MM.1S (cell line): ENCODE measurements at places on chromosomes 5 and 9.

- no peak for DNase-seq
These were observed 140.5 kb downstream of the NPR3 start for GRCh38 chr5:32851559-32852173.

DNA sequence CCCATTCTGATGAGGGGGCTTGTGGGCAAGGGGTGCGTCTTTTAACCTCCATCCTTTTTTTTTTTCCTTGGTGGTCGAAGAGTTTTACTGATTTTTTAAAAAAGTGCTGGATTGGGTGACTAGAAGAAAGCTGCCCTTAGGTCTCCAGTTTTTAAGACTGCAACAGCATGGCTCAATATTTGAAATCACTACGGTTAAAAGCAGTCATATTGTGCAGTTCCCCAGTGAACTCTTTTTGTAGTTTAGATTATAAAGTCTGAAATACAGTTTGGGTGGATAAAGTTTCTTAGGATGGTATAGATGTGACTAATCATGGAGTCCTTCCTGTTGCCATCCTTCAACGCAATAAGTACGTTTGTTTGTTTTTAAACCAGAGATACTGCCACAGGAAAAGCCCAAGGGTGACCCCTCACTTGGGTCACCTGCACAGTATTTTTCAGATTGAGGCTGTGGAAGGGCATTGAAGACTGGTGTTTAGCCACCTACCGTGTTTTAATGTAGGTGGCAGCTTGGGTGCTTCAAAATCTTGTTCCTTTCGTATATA, 520 bp upstream of the DHFR start:
- DNase-seq: peak; percentile 31

GRCh38 chr5:159849437-159850083, 66.7 kb upstream of the ADRA1B start:
- no peak for DNase-seq

GRCh38 chr5:121199216-121199999, 652.3 kb upstream of the FTMT start:
- no peak for DNase-seq

DNA sequence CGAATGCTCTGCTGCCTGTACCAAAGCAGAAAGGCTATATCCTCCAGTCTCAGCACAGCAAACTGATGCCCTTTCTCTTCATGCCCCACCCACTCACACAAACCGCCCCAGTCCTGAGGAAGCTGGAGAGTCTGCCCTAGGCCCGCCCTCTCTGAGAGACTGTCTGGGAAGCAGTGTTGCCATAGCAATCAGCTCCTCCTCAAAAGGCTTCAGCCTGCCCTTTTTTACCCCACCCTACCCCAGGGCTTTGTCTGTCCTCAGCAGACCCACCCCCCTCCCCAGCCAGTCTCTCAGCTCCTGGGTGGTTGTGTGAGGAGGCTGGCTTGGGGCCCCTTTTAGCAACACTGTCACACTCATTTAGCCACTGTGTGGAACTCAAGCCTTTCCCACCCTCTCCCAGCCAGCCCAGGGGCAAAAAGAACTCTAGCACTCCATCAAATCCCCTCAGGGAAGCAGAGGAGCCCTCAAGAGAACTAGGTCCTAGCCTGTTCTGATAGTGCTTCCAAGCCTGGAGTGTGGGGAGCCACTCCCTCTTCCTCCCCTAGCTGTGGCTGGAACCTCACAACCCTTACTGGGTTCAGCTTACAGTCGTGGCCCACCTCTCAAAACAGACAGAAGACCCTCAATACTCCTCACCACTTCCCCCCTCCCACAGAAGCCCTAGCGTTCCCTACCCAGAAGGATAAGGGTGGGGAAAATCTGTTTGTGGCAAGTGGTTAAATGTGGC, 1.4 kb downstream of the ATOSB start:
- peak; percentile 83 for DNase-seq

DNA sequence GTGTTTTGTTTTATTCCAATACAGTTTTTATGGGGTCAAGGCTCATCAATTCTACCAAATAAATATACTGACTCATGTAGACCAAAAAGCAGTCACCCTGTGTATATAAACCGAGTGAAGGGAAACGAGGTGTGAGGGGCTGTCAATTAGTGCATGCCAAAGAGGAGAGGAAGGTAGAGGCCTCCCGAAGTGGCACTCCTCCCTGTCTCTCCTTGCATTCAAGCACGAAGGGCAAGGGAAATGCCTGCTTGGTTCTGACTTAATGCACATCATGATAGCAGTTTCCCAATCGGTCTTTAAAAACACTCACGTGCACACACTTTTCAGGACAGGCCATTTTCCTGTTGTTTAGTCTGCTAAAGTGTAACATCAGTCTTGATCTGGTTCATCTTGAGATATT, 125.6 kb upstream of the SLCO6A1 start:
- no peak for DNase-seq

- no peak for DNase-seq
These were observed 2.4 kb downstream of the MAP1B start for GRCh38 chr5:72109625-72110024.

GRCh38 chr9:103804077-103804735, 289.9 kb upstream of the SMC2 start:
- DNase-seq: no peak

DNA sequence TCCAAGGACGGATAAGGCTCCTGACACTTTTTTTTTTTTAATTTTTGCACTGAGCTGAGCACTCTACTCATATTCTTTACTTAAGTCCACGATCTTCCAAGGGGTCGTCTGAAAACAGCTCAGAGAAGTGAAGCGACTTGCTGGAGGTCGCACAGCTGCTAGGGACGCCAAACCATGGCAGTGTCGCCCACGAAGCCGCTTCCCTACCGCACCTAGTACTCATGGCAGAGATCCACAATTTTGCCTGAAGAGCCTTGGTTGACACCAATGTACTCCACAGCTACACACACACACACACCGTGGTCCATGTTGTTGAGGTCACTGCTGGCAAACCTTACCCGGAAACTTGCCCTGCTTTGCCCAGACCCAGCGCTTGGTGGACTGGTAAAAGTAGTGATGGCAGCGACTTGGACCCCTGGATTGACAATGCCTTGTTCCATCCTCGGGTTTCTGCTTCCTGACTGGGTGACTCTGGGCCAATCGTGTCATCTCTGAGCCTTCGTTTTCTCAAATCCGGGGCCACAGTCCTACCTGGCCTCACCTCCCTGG, 521 bp upstream of the SLIT3 start:
- DNase-seq: no peak

DNA sequence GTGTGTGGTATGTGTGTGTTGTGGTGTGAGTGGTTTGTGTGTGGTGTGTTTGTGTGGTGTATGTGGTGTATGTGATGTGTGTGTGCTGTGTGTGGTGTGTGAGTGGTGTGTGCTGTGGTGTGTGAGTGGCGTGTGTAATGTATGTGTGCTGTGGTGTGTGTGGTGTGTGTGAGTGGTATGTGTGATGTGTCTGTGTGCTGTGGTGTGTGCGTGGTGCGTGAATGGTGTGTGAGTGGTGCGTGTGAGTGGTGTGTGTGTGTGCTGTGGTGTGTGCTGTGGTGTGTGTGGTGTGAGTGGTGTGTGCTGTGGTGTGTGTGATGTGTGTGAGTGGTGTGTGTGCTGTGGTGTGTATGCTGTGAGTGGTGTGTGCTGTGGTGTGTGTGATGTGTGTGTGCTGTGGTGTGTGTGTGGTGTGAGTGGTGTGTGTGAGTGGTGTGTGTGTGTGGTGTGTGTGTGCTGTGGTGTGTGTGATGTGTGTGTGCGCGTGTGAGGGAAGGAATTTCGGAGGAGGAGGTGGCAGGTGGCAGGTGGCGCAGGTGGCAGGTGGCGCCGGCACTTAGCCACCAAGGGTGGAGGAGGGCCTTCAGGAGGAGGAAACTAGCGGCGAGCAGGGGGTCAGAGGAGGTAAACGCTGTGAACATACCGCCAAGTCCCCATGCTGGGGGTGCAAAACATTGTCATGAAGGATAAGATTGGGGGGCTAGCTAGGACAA, 191.8 kb downstream of the MELK start:
- DNase-seq: no peak

DNA sequence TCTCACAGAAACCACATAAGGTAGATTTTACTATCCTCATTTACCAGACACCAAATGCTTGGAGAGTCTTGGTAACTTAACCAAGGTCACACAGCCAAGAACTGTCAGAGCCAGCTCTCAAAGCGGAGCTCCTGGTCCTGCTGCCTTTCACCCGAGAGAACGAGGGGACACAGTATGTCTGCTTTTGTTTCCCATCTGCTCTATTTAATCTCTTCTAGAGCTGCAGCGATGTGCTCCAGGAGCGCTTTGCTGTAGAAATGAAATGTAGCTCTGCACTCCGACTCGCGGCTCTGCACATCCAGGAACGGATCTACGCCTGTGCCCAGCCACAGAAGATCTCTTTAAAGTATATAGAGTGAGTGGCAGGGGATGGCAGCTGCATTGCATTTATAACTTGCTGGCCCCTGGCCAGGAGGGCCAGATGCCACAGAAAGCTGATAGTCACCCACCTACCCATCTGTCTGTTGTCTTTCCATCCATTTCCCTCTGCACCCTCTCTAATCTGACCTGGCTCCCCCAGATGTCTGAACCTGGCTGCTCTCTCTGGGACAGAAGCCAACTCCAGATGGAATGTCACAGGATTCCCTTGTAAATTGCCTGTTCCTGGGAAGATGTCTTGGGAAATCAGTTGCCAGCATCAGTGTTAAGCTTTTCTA, 21.4 kb upstream of the TRMT10B start:
- DNase-seq: no peak

GRCh38 chr5:122707796-122708195, 67.1 kb upstream of the SNX2 start:
- DNase-seq: no peak

DNA sequence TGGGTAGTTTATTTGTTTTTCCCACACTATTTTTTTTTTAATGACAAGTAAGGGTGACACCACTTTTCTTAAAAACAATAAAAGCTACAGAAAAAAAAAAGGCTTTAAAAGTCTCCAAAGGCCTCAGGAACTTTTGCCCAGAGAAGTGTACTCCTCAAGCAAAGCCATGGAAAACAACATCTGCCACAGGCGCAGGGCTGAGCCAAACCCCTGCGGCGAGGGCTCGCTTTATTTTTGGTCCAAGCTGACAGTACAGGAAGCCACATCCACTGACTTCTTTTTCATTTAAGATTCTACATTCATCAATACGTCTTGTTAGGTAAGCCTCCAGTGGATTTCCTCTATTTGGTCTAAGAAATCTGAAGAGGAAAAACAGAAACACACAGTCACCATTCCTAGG, 51.9 kb upstream of the IFNK start:
- DNase-seq: no peak

DNA sequence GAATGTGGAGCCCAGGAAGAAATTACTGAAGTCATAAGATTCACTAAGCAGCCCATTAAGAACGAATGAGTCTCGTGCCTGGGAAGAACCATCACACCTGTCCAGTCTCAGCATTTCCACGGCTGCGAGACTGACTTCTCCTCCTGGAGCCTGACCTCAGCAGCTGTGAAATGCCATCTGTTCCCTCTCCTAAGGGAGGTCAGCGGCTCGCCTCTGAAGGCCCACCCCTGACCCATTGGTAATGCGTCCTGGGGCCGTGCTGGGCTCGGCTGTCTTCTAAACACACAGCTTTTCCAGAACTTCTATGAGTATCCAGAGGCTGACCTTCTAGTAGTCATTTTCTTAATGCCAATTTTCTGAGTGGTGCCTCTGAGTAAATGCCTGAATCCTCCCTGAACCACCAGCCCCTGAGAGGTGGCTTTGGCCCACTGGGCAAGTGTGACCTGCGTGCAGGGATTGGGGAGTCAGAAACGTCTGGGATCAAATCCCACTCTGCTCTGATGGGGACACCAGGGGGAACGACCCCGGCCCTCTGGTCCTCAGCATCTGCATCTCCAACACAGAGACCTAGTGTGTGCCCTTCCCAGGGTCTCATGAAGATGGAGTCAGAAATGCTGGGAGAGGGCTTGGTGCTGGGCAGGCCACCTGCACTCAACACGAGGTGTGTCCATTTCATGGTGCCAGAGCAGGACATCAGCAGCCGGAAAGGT, 5.7 kb downstream of the SLC6A3 start:
- DNase-seq: no peak

DNA sequence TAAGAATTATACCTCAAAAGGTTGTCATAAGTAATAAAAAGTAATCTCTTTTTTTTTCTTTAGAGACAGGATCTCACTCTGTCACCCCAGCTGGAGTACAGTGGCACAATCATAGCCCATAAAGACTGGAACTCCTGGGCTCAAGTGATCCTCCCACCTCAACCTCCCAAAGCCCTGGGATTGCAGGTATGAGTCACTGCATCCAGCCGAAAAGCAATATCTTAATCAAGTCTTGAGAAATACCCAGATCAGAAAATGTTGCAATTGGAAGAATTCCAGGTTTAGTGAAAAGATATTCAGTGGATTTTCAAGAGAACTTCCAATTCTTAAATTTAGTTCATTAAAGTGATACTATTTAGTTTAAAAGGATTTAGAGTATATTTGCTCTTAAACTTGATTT, 40.9 kb upstream of the IDNK start:
- DNase-seq: no peak

DNA sequence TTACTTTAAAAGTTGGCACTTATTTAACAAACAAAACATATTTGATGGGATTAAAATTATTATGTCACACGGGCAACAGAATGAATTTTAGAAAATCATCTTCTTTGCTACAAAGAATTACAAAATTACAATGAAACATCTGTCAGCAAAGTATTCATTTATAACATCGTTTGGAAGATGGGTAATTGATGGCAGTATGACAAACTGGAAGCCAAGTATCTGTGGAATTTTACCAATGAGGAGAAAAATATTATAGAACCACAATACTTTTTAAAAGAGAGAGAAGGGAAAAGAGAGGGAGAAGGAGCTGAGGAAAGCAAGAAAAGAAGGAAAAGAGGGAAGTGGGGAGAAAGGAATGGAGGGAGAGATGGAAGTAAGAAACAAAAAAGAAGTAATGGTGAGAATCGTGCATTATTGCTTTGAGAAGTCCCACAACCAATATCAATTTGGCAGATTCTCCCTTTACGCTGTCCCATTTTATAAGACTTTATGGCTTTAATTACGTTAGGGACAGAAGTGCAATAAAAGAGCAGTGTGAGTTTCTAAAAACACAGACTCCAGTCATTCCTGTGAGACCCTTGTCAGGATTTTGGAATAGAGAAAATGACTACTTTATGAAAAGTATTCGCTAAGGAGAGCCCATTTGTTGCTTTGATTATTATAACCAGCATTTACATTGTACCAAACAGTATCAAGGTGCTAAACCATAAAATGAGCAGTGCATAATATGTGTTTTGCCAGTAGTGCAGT, 76.7 kb downstream of the LURAP1L start:
- DNase-seq: no peak

DNA sequence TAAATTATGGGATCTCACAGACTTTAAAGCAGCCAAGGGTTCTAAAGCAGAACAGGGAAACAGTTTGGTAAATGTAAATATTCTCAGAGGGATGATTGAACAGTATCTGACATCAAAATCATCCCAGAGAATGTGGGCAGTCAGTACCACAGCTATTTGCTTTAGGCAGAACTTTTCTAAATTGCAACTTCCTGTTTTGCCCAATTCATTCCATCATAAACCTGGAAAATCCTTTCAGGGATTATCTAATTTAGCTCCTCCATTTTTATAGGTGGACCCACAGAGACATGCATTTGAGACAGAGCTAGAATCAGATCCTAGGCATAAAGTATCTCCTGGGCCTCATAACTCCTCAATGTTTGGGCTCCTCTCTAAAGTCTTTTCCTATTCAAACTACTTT, 12.4 kb downstream of the NR6A1 start:
- DNase-seq: no peak

GRCh38 chr5:14735944-14736343, 71.4 kb downstream of the OTULIN start:
- no peak for DNase-seq
